ENCODE measurements at places on chromosomes 6 and 20.

- DNase-seq, result peak; percentile 58
Measured at GRCh38 chr6:148144917-148145521, 197.6 kb upstream of the SASH1 start.

DNA sequence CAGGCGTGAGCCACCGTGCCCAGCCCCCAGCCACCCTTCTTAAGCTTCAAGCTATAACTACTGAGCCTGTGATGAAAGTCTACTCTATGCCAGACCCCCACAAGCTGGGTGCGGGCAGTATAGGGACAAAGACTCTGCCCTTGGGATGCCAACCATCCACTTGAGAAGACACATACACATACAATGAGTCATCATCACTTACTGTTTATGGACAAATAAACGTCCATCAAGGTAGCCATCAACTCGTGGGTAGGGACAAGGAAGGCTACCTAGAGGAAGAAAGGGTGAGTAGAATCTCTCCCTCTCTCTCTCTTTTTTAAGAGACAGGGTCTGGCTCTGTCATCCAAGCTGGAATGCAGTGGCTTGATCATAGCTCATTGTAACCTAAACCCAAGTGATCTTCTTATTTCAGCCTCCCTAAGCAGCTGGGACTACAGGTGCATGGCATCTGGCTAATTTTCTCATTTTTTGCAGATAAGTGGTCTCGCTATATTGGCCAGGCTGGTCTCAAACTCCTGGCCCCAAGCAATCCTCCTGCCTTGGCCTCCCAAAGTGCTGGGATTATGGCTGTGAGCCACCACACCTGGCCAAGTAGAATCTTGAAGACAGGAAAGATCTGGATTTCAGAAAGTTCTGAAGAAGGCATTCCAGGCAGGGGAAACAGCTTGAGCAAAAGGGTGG is 2.6 kb upstream of the TP53INP2 start:
- DNase-seq, result no peak

GRCh38 chr6:150126641-150127291 is 16.1 kb upstream of the PPP1R14C start:
- DNase-seq, result no peak

DNA sequence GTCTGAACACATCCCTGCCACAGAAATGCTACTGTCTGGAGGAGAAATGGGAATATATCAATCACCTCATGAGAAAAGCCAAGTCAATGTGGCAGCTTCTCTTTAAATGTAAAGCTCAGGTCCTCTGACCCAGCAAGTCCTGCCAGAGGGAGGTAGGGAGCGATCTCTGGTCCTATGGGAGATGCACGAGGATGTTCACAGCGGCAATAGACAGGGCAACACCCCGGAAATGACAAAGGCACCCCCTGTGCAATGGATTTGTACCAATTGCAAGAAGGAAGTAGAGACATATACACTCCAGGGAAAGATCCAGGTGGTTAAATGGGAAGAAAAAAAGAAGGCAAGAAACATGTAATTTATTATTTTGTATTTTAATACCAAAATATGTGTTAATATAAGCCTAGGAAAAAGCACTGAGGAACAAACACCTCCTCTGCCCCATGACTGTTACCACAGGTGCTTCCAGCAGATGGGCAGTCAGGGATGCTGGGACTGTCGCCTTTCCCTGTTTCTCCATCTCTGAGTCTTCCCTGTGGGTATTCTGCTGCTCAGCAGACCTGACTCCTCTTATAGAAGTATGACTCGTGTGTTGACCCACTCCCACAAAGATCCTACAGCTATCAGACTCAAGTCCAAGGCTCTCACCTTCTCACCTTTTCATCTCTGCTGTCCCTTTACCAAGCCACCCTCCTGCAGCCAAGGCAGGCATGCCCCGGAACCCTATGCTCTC is 20.8 kb downstream of the ATP9A start:
- DNase-seq, result no peak

- no peak for DNase-seq
Measured at GRCh38 chr20:33862709-33863403, 51.7 kb downstream of the CHMP4B start.

GRCh38 chr6:24522228-24523176 is 27.7 kb downstream of the ALDH5A1 start:
- no peak for DNase-seq

- no peak for DNase-seq
Measured at GRCh38 chr6:46967826-46968349, 46.1 kb upstream of the ADGRF5 start.

DNA sequence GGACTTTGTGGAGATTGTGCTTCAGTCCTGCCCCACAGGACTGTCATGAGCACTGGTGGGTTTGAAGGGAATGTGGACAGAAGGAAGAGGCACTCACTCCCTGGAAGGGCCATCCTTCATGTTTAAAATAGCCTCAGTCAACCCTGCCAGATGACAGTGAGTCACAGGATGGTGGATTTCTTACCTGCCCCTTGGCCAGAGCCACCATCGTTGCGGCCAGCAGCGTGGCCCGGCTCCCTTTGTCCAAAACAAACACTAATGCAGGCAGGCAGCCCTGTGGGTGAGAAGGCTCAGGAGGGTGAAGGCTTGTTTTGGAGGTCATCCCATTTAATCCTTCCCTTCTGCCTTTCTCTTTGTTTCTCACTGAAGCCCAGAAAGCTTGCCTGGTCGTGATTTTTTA is 422.7 kb downstream of the CD83 start:
- peak; percentile 90 for DNase-seq

GRCh38 chr20:59022754-59023153 is 3.5 kb downstream of the TUBB1 start:
- DNase-seq, result no peak

- no peak for DNase-seq
Measured at GRCh38 chr6:69985180-69985579, 118.8 kb downstream of the COL19A1 start.

All from left lobe of liver (tissue), 2 donors.